ENCODE measurements at places on chromosomes 1 and 21. TPM values are rescaled to one million over a fixed set of nuclear protein-coding genes. Genes with fewer than 3 reads are reported as not detected.
A peak's percentile ranks its signal among the peaks of the same experiment; 100 is the strongest.

GRCh38 chr1:55593298-55593697 lies 378.1 kb upstream of the USP24 start:
- no peaks in the 10 kb centered on the region for H3K27me3 ChIP-seq
- H3K36me3 ChIP-seq, result peaks cover 11% of the 10 kb centered on the region
- no peak overlapping the region for H3K27ac ChIP-seq
- H3K4me1 ChIP-seq, result peaks cover 29% of the 10 kb centered on the region
- no peak overlapping the region for H3K4me3 ChIP-seq

GRCh38 chr1:17011092-17011438 lies 663 bp downstream of the ATP13A2 start:
- H3K4me3 ChIP-seq, result peak overlapping the region; percentile 87
- H3K27ac ChIP-seq, result no peak overlapping the region

GRCh38 chr21:45997205-45997494 lies 15.6 kb downstream of the COL6A1 start:
- no peak for DNase-seq
- H3K4me3 ChIP-seq, result no peak overlapping the region
- H3K27me3 ChIP-seq, result no peaks in the 10 kb centered on the region
- H3K27ac ChIP-seq, result no peak overlapping the region
- H3K36me3 ChIP-seq, result peaks cover 6% of the 10 kb centered on the region

DNA sequence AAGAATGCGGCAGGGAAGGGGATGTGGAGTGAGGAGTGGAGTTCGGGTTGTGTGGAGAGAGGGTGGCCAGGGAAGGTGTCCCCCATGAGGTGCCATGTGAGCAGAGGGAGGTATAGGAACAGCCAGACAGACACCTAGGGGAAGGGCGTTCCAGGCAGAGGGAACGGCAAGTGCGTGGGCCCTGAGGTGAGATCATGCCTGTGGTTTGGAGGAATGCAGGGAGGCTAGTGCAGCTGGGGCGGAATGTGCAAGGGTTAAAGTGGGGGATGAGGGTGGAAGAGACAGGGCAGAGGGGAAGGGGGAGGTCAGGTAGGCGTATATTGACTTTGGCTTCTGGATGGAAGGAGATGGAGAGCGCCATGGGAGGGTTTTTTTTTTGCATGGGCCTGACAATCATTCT lies 31.6 kb upstream of the PADI6 start:
- H3K27ac ChIP-seq, result no peak overlapping the region
- H3K36me3 ChIP-seq, result peaks cover 6% of the 10 kb centered on the region
- H3K4me1 ChIP-seq, result no peaks in the 10 kb centered on the region
- no peak overlapping the region for H3K4me3 ChIP-seq
- no peak for DNase-seq

- H3K36me3 ChIP-seq, result no peaks in the 10 kb centered on the region
- no peak overlapping the region for H3K4me3 ChIP-seq
- no peaks in the 10 kb centered on the region for H3K27me3 ChIP-seq
- no peak overlapping the region for H3K27ac ChIP-seq
Measured at GRCh38 chr1:186839041-186839400, 10.3 kb downstream of the PLA2G4A start.

GRCh38 chr1:246632281-246633168 lies 66.3 kb downstream of the CNST start:
- peak; percentile 96 for DNase-seq
- H3K27ac ChIP-seq, result peak overlapping the region; percentile 98
- peaks cover 66% of the 10 kb centered on the region for H3K4me1 ChIP-seq
- H3K4me3 ChIP-seq, result peak overlapping the region; percentile 86

GRCh38 chr1:175885326-175885725 lies 141.9 kb upstream of the TNR start:
- peaks cover 3% of the 10 kb centered on the region for H3K27me3 ChIP-seq
- DNase-seq, result peak; percentile 17
- 0 out of 2 replicates have a peak overlapping the region, but pooled peaks have one; percentile 9 for H3K27ac ChIP-seq
- no peak overlapping the region for H3K4me3 ChIP-seq
- H3K36me3 ChIP-seq, result no peaks in the 10 kb centered on the region

- no peak overlapping the region for H3K4me3 ChIP-seq
- peaks cover 13% of the 10 kb centered on the region for H3K27me3 ChIP-seq
- no peak for DNase-seq
- H3K4me1 ChIP-seq, result no peaks in the 10 kb centered on the region
- H3K27ac ChIP-seq, result no peak overlapping the region
Measured at GRCh38 chr1:151705146-151705545, 11.5 kb downstream of the CELF3 start.

GRCh38 chr1:62481681-62482080 lies 44.8 kb downstream of the USP1 start:
- no peak for DNase-seq
- peaks cover 4% of the 10 kb centered on the region for H3K27me3 ChIP-seq
- peaks cover 10% of the 10 kb centered on the region for H3K36me3 ChIP-seq

GRCh38 chr1:49225464-49225863 lies 448.8 kb upstream of the BEND5 start:
- no peak overlapping the region for H3K4me3 ChIP-seq
- H3K4me1 ChIP-seq, result no peaks in the 10 kb centered on the region
- no peak overlapping the region for H3K27ac ChIP-seq
- no peak for DNase-seq
- H3K27me3 ChIP-seq, result no peaks in the 10 kb centered on the region
- H3K36me3 ChIP-seq, result no peaks in the 10 kb centered on the region

- no peak overlapping the region for H3K27ac ChIP-seq
- no peak for DNase-seq
- H3K4me1 ChIP-seq, result peaks cover 6% of the 10 kb centered on the region
- no peak overlapping the region for H3K4me3 ChIP-seq
- H3K36me3 ChIP-seq, result no peaks in the 10 kb centered on the region
- H3K27me3 ChIP-seq, result peaks cover 8% of the 10 kb centered on the region
Measured at GRCh38 chr1:218516526-218516925, 171.4 kb downstream of the TGFB2 start.

DNA sequence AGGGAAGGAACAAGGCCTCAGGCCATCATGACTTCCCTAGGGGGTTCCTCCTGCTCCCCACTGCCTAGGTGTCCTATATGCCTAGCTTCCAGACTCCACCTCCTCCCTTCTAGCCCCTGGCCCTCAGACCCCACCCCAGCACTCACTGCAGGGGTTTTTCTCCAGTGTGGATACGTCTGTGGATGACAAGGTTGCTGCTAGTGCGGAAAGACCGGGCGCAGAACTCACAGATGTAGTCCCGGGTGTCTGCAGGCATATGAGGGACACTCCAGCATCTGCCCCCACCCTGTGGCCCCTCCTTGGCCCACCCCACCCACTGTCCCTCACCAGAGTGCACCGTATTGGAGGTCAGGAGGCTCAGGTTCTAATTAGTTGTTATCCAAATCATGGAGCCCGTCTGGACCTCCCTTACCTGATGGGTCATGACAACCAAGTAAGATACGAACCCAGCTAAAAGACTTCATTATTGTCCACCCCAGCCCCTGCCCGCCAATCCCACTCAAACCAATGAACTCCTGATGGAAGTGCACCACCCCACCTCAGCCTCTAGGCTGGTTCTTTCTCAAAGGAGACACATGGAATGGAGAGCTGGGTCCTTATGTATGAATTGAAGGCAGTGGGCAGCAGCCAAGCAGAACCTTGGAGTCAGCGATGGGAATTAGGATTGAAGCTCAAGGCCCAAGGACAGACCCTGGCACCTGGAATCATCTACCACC lies 8.2 kb downstream of the ZNF692 start:
- no peak for DNase-seq
- H3K27me3 ChIP-seq, result peaks cover 4% of the 10 kb centered on the region
- peaks cover 6% of the 10 kb centered on the region for H3K36me3 ChIP-seq
- no peak overlapping the region for H3K27ac ChIP-seq
- no peaks in the 10 kb centered on the region for H3K4me1 ChIP-seq

DNA sequence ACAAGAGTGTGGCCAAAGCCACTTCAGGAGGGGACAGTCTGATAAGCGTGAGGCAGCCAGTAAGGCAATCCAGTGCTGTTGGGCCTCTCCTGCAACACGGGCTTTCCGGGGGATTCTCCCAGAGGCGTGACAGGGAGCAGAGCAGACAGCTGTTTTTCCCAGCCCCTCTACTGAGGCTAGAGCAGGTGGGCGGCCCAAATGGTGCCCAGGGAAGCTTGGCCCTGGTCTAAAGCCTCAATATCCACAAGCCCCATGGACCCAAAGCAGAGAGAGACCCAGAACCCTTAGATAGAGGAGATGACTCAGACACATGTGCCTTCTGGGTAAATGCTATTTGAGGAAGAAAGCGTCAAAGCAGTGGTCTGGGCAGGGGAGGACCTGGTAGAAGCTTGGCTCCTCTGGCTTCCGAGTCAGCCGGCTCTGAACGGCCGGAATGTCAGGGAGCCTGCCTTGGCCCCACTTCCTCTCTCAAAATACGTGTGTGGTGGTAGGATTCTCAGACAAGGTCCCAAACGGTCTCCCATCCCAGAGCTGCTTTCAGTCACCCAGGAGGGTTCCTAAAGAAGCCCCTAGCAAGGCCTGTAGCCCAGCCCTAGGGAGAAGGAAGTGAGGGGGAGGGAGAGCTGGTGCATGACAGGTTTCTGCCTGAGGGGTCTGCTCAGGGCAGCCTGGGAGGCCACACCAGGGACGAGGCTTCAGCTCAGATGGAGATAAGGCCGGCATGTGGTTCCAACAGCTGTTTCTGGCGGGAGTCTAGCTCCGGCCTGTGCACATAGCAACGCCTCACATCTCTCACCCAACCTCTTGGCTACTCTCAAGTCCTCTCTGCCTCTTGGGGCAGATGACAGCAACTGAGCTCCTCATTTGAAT lies 28.8 kb downstream of the PIK3C2B start:
- no peak overlapping the region for H3K27ac ChIP-seq
- peaks cover 17% of the 10 kb centered on the region for H3K27me3 ChIP-seq
- H3K4me3 ChIP-seq, result no peak overlapping the region
- no peaks in the 10 kb centered on the region for H3K36me3 ChIP-seq
- no peak for DNase-seq

GRCh38 chr1:220755309-220755708 lies 7.2 kb downstream of the MTARC2 start:
- H3K36me3 ChIP-seq, result 0 out of 2 replicates have a peak, but pooled peaks cover 6% of the 10 kb centered on the region
- H3K4me3 ChIP-seq, result no peak overlapping the region
- no peak for DNase-seq
- H3K27me3 ChIP-seq, result peaks cover 2% of the 10 kb centered on the region
- H3K4me1 ChIP-seq, result no peaks in the 10 kb centered on the region
- H3K27ac ChIP-seq, result no peak overlapping the region

DNA sequence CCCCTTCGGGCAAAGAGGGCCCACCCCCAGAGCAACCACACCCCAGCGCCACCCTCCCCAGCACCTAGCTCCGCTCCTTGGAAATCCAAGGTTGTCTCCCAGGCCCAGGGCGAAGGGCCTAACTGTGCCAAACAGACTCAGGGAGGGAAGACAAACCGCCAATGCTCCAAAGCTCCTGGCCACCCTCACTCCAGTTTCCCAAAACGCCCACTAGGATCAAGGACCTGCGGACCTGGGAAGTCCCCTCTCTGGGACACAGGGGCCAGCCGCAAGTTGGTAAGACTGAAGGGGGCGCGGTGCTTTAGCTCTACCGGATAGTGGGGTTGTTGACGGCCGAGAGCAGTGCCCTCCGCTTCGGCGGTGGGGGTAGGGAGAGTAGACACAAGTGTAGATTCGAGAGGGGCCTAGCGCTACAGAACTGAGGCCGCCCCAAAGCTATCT lies 581 bp downstream of the IRF6 start:
- no peak for DNase-seq
- H3K27me3 ChIP-seq, result peaks cover 2% of the 10 kb centered on the region
- no peaks in the 10 kb centered on the region for H3K36me3 ChIP-seq
- peaks cover 48% of the 10 kb centered on the region for H3K4me1 ChIP-seq
- peak overlapping the region; percentile 81 for H3K4me3 ChIP-seq

DNA sequence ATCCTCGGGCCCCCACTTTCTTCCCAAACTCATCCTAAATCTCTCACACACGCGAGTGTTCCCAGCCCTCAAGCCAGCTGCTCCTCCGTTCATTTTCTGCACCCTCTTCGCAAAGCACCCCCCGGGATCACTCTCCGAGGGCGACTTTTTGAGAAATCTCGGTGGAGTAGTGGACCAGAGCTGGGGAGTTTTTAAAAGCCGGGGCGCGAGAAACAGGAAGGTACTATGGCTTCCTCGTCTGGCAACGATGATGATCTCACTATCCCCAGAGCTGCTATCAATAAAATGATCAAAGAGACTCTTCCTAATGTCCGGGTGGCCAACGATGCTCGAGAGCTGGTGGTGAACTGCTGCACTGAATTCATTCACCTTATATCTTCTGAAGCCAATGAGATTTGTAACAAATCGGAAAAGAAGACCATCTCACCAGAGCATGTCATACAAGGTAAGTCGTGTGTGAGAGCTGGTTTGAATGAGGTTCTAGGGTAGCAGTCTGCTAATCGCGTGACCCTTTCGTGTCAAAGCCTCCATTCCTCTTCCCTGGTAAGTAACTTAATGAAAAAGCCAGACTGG lies 800 bp downstream of the DR1 start:
- H3K4me3 ChIP-seq, result peak overlapping the region; percentile 96
- H3K36me3 ChIP-seq, result peaks cover 38% of the 10 kb centered on the region
- H3K27me3 ChIP-seq, result no peaks in the 10 kb centered on the region
- peaks cover 26% of the 10 kb centered on the region for H3K4me1 ChIP-seq
- peak overlapping the region; percentile 95 for H3K27ac ChIP-seq

DNA sequence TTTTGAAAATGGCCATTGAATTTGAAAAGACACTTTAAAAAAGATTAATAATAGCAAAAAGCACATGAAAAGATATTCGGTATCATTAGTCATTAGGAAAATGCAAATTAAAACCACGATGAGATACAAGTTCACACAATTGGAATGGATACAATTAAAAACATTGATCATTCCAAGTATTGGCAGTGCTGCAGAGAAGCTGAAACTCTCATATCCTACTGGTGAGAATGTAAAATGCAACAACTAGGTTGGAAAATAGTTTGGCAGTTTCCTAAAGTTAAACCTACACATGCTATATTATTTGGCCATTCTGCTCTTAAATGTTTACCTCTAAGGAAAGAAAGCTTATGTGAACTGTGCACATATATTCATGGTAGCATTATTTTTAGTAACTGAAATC lies 838.7 kb upstream of the PRMT6 start:
- no peak overlapping the region for H3K4me3 ChIP-seq
- H3K36me3 ChIP-seq, result no peaks in the 10 kb centered on the region
- no peak for DNase-seq
- no peaks in the 10 kb centered on the region for H3K4me1 ChIP-seq
- no peaks in the 10 kb centered on the region for H3K27me3 ChIP-seq

GRCh38 chr1:27979859-27980201 lies 20.1 kb downstream of the XKR8 start:
- H3K36me3 ChIP-seq, result no peaks in the 10 kb centered on the region
- H3K27me3 ChIP-seq, result peaks cover 2% of the 10 kb centered on the region

The ARHGEF2 gene
- 82.4 TPM for total RNA-seq

The ASPM gene
- 20.3 TPM for total RNA-seq

The LDLRAD1 gene
- total RNA-seq, result not detected

The RPL22 gene
- 233 TPM for total RNA-seq

The NEK7 gene
- total RNA-seq, result 646 TPM

The LENEP gene
- 0.42 TPM for total RNA-seq

The PTAFR gene
- total RNA-seq, result 0.33 TPM

The USH2A gene
- total RNA-seq, result 0.05 TPM

The CCDC27 gene
- not detected for total RNA-seq

The AUNIP gene
- total RNA-seq, result 1.7 TPM

The KRTAP20-3 gene
- not detected for total RNA-seq

The OPTC gene
- total RNA-seq, result not detected

The FNDC10 gene
- total RNA-seq, result 4.4 TPM
